ENCODE measurements at places on chromosomes 3 and 15. TPM values are rescaled to one million over a fixed set of nuclear protein-coding genes. Genes with fewer than 3 reads are reported as not detected.

SGO1 gene
- total RNA-seq, result 1.8 TPM

EFCAB12 gene
- total RNA-seq, result under 0.01 TPM

MESP2 gene
- total RNA-seq, result not detected

GABRR3 gene
- not detected for total RNA-seq

TIMP4 gene
- 0.51 TPM for total RNA-seq

FBXW12 gene
- not detected for total RNA-seq

TGM5 gene
- not detected for total RNA-seq

PSTPIP1 gene
- total RNA-seq, result 0.25 TPM

ANKRD63 gene
- not detected for total RNA-seq

HHATL gene
- not detected for total RNA-seq

ISL2 gene
- total RNA-seq, result 0.90 TPM

CHRNA5 gene
- total RNA-seq, result 2.1 TPM

TMC3 gene
- total RNA-seq, result not detected

RASL12 gene
- total RNA-seq, result not detected

AADACL2 gene
- total RNA-seq, result not detected

TP63 gene
- total RNA-seq, result not detected

SEMA3F gene
- total RNA-seq, result 29.8 TPM

SKIC8 gene
- 67.9 TPM for total RNA-seq
